ENCODE measurements at places on chromosomes 6 and 20.

DNA sequence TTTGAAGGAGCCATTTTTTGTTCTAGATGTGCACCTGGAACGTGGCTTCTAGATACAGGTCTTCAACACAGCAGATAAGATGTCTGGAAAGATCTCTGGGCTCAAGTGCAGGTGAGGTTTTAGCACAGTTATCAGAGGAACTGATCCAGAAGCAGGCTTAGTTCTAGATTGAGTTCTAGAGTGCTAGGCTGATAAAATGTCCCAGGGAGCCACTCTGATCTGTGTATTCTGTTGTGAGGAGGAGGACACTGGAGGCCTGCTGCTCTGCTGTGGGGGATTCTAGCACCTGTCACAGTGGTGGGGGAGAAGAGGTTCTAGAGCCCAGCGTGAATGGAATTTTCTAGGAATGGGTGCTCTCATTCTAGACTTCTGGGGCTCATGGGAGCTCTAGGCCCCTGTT lies 12.0 kb upstream of the CCM2L start:
- DNase-seq: no peak

DNA sequence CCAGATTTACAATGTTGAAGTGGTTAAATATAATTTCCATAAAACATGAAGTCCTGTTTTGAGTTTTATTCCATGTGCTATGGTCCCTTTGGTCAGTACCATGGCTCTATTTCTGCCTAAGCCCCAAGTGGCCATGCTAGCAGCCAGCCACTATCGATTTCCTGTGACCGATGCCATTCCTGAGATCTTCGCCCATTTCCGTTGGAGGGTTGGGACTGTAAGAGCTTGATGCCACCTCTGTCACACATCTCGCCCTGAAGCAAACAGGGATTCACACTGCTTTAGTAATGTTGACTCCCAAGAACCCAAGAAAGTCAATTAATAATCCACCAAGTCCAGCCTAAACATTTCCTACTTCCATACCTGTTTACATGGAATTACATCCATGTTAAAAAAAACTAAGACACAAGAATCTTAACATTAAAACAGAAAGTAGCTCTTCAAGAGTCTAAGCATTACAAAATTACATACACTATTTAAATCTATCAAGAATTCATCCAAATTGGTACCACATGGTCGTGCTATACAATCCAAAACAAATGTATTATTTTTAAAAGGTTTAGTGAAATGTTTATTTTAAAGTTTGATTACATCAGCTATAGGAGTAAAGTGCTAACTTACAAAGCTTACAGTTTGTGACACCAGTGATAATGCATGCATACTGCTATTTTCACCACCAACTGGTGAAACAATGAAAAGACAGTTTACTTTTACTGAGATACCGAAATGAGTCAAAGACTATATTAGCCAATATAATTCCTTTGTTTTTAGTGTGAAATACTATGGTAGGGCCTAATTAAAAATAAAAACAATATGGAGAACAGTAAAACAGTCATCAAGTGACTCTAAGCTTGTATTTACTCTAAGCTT lies 2.5 kb downstream of the RBM39 start:
- peak; percentile 80 for DNase-seq

DNA sequence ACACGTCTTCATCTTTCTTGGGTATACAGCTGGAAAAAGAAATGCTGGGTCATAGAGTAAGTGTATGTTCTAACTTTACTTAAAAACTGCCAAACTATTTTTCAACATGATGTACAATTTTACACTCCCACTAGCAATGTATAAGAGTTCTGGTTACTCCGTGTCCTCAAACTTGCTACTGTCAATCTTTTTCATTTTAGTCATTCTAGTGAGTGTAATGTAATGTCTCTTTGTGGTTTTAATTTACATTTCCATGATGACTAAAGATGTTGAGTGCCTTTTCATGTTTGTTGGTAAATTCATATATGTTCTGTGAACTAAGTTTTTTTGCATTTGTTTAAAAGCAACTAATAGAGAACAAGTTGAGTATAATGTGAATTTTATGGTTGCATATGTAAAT lies 43.9 kb downstream of the ATG5 start:
- DNase-seq: peak; percentile 54

GRCh38 chr20:2918096-2919049 lies 45.1 kb downstream of the PTPRA start:
- no peak for DNase-seq

DNA sequence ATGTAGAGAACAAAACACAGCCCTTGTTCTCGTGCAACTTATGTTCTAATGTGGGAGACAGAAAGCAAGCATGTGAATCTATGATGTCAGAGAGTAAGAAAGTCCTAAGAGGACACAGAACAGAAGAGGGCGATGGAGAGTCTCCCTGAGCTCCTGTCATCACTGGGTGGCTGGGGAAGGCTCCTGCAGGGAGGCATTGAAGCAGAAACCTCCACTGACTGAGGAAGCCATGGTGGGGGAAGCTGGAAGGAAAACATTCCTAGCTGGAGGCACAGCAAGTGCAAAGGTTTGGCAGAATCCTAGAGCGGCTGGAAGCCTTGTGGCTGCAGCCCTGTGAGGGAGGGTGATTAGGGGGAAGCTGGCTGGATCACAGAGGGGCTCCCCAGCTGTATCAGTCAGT lies 248.0 kb downstream of the CDH26 start:
- peak; percentile 68 for DNase-seq

DNA sequence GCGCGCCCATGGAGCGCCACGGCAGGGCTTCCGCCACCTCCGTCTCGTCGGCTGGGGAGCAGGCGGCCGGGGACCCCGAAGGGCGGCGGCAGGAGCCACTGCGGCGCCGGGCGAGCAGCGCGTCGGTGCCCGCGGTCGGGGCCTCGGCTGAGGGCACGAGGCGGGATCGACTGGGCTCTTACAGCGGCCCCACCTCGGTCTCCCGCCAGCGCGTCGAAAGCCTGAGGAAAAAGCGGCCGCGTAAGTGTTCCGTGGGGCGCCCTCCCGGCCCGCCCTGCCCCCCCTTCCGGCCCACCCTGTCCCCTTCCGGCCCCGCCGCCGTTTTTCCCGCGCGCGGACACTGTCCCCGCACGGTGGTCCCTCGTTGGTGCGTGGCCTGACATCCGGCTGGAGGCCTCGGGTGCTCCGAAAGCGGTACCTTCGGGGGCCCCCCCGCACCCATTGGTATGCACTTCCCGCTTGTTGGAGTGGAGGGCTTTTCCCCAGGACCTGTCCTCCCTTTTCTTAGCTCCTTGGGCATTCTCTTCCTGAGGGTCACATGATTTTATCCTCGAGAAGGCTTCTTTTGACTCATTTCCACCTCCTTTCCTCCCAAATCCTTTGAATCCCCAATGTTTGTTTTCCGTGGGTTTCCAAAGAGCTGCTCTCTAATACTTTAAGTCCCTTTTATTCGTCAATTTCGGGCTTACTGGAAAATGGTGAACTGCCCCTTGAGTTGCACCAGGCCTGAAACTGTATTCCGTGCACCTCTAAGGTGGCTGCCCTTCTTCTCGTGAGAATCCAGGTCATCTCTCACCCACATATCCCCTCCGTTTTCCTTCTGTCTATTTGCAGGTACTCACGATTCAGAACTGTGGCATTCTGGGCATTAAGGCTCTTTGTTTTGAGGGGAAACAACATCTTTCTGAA lies 556 bp downstream of the PANK2 start:
- peak; percentile 51 for DNase-seq

GRCh38 chr20:15682690-15683089 lies 890.6 kb downstream of the KIF16B start:
- DNase-seq: no peak

- DNase-seq: no peak
These were observed 13.3 kb upstream of the SOX12 start for GRCh38 chr20:312067-312466.

DNA sequence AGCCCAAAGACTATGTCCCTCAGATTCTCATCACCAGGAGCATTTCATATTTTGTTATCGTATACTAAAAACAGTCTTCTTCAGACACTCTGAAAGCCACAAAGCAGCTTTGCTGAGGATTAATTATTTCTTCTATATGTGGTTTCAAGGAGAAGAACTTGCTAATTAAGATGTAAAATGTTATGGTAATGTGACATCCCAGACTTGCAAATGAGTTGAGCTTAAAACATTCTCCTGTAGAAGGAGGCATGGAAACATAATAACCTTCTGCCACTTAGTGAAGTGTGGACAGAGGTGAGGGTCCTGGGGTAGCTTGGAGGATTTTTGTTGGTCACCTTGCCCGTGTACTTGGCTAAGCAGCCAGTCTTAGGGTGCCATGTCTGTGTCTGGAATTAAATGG lies 16.7 kb upstream of the MAPRE1 start:
- DNase-seq: no peak

- peak; percentile 23 for DNase-seq
These were observed 149.9 kb downstream of the MMS22L start for GRCh38 chr6:97133067-97133466.
